Erythroblast (primary cell): ENCODE measurements at places on chromosomes 13 and 19.

- no peak for DNase-seq
These were observed 12.8 kb downstream of the PDE4A start for GRCh38 chr19:10433131-10433536.

GRCh38 chr19:13887517-13887916 is 10.6 kb downstream of the NANOS3 start:
- no peak for DNase-seq

DNA sequence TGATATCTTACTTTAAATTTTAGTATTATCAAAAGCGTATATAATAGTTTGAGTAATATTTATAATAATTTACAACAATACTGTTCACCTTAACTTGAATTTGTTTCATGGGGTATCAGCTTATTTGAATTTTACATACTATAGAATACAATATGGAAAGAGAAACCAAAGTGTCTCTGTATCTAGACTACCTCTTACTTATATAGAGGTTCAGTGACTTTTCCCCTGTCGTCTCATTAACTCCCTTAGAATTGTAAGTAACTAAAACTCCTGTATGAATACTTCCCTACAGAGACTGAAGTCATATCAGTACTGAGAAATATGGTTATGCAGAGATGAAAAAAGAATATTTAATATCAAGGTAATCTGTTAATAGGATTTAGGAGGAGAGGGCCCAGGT is 26.8 kb downstream of the COG6 start:
- DNase-seq = no peak

- DNase-seq = peak; percentile 37
These were observed 11.3 kb downstream of the LCP1 start for GRCh38 chr13:46170687-46171086.

GRCh38 chr13:112902101-112902651 is 66.8 kb upstream of the MCF2L start:
- DNase-seq = no peak

- no peak for DNase-seq
These were observed 8.3 kb downstream of the RFX2 start for GRCh38 chr19:6101991-6102390.

DNA sequence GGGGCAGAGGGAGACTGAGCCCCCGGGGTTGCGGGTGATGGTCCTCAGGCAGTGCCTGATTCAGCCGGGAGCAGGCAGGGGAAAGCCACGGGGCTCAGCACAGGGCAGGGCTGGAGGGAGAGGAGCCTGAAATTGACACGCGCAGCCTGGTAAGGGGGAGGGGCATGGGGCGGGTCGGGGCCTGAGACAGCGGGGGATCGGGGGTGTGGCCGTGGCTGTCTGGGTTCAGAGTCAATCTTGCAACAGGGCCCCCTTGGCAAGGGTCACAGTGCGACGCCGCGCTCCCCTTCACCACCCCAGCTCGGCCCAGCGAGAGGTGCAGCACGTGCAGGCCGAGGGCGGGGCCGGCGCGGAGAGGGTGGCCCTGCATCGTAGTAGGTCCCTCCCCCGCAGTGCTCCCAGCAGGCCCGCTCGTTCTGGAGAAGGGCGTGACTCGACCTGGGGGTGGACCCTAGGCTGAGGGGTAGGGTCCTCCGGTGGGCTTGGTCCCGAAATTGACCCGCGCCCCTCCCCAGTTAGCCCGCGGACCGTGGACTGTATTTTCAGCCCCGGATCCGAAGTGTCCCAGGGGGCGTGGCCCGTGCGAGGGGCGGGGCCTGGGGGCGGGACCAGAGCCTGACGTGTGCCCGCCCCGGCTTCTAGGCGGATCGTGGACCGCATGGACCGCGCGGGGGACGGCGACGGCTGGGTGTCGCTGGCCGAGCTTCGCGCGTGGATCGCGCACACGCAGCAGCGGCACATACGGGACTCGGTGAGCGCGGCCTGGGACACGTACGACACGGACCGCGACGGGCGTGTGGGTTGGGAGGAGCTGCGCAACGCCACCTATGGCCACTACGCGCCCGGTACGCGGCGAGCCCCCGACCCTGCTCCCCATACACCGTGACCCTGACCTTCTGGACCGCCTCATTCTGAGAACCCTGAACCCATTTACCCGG is 6.0 kb downstream of the RCN3 start:
- DNase-seq = peak; percentile 90

DNA sequence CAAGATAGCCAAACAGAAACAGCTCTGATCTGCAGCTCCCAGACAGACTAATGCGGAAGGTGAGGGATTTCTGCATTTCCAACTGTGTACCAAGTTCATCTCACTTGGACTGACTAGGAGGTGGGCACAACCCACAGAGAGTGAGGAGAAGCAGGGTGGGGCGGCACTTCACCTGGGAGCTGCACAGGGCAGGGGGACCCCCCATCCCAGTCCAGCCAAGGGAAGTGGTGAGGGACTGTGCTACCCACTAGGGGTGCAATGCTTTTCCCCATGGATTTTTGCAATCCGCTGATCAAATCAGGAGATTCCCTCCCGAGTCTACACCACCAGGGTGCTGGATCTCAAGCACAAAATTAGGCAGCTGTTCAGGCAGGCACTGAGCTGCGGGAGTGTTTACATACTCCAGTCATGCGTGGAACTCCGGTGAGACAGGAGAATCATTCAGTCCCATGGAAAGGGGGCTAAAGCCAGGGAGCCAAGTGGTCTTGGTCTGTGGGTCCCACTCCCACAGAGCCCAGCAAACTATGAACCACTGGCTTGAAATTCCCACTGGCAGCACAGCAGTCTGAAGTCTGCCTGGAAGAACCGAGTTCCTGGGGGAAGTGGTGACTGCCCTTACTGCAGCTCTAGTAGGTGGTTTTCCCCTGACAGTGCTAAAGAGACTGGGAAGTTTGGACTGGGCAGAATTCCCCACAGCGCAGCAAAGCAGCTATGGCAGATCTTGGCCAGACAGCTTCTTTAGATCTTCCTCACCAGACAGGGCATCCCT is 85.1 kb upstream of the UFM1 start:
- DNase-seq = no peak

GRCh38 chr13:50635504-50635903 is 208.0 kb downstream of the DLEU7 start:
- DNase-seq = no peak

GRCh38 chr19:50770888-50771287 is 624 bp downstream of the GPR32 start:
- no peak for DNase-seq

DNA sequence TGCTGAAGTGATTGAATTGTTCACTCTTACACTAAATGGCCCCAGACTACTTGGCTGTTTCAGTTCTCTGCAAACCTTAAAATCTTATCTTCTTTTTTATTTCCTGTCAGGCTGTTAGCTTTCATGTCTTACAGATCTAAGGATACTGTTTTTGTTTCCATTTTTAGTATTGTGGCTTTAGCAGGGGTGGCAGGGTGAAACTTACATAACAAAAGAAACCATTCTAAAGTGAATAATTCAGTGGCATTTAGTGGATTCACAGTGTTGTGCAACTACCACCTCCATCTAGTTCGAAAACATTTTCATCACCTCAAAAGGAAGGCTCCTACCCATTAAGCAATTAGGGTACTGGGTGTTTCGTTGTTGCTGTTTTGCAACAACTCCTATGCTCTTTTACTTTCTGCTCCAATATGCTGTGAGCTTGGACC is 19.8 kb downstream of the TMEM272 start:
- no peak for DNase-seq

DNA sequence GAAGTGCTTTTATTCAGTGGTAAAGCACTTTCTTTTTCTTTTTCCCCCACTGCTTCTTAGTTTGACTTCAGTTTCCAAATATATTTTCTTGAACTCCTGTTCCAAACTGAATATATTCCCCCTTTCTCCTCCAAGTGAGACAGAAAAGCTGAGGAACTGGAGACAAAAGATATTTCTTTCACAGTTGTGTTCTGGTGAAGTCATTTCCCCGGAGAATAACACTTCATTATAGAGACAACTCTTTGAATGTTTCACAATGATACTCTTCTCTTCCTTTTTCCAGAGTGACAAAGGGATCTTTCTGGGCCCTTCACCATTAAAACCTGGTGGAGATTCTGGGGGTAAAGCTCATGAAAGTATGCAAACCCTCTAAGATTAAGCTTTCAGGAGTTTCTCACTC is 860.8 kb upstream of the SLITRK5 start:
- no peak for DNase-seq

DNA sequence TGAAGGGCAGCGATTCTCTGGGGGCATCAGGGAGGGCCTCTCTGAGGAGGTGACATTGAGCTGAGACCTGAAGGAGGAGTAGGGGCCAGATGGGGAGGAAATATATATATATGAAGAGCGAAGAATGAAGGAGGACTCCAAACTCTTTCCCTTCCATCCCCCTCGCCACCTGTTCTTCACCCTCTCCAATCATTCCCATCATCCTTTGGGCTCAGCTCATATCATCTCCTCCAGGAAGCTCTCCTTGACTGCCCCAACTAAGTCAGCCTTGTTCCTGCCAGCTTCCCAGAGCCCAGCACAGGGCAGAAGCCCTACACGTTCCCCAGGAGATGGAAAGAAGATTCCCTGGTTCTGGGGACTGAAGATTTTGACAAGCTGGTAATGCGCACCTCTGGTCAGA is 33.0 kb upstream of the SEMA6B start:
- DNase-seq = no peak

DNA sequence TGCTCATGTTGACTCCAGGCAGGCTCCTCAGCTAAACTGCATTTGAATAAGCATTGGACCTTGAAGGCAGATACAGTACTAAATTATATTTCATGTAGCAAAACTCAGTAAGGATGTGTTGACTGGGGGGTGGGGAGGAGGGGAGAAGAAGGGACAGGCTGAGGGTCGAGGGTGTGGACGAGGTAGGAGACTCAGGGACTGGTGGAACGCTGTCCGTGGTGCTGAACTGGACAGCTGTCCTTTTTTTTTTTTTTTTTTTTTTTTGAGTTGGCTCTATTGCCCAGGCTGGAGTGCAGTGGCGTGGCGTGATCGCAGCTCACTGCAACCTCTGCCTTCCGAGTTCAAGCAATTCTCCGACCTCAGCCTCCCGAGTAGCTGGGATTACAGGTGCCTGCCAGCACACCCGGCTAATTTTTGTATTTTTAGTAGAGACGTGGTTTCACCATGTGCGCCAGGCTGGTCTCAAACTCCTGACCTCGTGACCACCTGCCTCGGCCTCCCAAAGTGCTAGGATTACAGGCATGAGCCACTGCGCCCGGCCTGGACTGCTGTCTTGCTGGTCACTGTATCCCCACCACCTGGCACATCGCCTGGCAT is 33.2 kb upstream of the CASP14 start:
- peak; percentile 36 for DNase-seq

GRCh38 chr13:28650284-28650683 is 8.6 kb upstream of the POMP start:
- DNase-seq = no peak

DNA sequence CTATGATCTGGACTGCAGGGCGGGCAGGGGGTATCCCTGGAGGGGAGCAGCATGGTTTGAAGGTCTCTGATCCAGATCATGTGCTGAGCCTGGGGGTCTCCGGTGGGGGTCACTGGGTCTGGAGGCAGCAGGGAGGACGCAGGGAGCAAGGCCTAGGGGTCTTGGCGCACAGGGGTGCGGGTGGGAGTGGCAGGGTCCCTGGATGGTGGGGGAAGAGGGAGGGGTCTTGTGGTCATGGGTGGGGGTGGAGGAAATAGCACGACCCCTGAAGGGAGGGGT is 1.9 kb downstream of the BTBD2 start:
- no peak for DNase-seq

GRCh38 chr19:48424694-48425219 is 21.0 kb upstream of the GRWD1 start:
- no peak for DNase-seq

- DNase-seq = no peak
These were observed 229.7 kb downstream of the KCTD12 start for GRCh38 chr13:76656500-76656899.

GRCh38 chr13:31037874-31038500 is 105.5 kb downstream of the TEX26 start:
- no peak for DNase-seq

DNA sequence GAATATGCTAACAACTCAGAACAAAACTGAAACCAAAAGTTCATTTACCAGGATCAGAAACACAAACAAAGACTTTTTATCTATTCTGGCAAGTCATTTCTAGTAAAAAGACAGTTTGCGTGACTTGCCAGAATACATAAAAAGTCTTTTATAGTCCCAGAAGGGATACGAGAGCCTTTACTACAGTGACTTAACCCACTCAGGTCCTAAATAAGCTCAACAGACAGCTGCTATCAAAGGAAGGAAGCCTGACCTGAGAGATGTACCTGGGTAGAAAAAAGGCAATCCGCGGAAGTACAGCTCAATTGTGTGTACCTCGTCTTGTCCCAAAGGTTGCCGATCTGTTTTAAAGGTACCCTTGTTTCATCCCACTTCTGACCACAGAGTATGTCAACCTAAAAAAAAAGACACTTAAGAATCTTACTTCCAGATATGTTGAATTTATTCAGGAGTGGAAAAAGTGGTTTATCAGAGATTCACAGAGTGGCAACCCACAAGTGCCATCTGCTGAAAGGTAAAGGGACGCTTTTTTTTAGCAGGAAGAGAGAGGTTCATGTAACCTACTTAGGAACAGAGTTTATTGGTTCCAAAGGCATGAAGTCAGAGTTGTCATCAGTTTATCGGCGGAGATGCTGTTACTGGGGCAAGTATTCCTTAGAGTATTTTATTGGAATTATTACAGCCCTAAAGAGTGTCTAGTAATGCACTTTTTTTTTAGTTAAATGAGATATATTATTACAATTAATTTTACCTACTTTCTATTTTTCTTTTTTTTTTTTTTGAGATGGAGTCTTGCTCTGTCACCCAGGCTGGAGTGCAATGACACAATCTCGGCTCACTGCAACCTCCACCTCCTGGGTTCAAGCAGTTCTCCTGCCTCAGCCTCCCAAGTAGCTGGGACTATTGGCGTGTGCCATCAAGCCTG is 69.7 kb upstream of the C1QTNF9B start:
- DNase-seq = no peak

DNA sequence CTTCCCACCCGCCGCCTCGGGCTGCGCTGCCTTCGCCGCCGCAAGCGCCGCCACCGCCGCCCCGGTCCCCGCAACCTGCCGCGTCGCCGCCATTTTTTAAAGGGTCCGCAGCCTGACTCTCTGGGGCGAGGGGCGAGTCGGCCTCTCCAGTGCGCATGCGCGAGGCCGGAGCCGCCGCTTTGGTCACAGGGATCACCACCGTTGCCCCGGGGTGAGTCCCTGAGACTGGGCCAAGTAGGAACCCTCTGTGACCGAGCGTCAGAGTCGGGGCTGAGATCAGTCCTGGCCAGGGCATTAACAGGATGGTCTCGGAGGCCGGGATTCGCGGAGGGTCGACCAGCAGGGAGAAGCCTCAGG is 42.6 kb downstream of the ZNF146 start:
- no peak for DNase-seq

DNA sequence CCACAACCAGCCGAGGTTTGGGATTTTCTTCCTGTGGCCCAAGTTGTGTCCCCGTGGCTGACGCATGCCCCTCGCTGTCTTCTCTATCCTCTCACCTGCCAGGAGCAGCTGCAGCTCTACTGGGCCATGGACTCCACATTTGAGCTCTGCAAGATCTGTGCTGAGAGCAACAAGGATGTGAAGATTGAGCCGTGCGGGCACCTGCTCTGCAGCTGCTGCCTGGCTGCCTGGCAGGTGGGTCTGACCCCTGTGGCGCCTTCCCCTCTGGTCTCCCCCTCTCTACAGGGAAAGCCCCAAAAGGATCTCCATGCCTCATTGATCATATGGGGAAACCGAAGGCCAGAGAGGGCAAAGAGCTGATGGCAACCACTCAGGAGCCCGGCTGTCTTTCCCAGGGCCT is 14.6 kb downstream of the CBLC start:
- DNase-seq = no peak

GRCh38 chr19:41619018-41619556 is 7.8 kb downstream of the CEACAM4 start:
- no peak for DNase-seq

GRCh38 chr13:98570929-98571372 is 6.0 kb downstream of the STK24 start:
- no peak for DNase-seq

GRCh38 chr19:15283141-15283883 is 49.0 kb downstream of the BRD4 start:
- peak; percentile 71 for DNase-seq
